Cardiac septum (tissue), 1 donor: ENCODE measurements at places on chromosomes 1 and 21. TPM values are rescaled to one million over a fixed set of nuclear protein-coding genes. Genes with fewer than 3 reads are reported as not detected.

- no peak for DNase-seq
Observed at GRCh38 chr1:190739926-190740325, 262.3 kb upstream of the BRINP3 start.

- peak; percentile 88 for DNase-seq
Observed at GRCh38 chr1:15948595-15949452, 27.1 kb downstream of the ZBTB17 start.

DNA sequence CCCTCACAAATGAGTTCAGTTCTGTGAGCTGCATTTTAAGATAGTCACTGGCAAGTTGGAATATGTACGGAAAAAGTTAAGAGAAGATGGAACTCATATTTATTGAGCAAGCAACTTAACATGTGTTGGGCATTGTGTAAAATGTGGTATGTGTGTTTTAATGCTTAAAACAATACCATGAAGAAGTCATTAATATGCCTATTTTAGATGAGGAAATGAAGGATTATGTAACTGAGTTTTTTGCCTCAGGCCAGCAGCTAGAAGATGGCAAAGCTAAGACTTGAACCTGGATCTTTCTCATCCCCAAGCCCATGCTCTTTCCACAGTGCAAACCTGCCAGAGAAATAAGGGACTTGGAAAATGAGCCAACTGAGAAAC lies 48.9 kb downstream of the SPATA46 start:
- DNase-seq, result no peak

- DNase-seq, result no peak
Observed at GRCh38 chr1:17562375-17562774, 22.9 kb downstream of the ARHGEF10L start.

GRCh38 chr1:156086256-156086662 lies 4.0 kb upstream of the MEX3A start:
- DNase-seq, result no peak

Gene WNT2B
- total RNA-seq, result 5.7 TPM

- no peak for DNase-seq
Observed at GRCh38 chr21:30232011-30232410, 16.1 kb upstream of the CLDN8 start.

DNA sequence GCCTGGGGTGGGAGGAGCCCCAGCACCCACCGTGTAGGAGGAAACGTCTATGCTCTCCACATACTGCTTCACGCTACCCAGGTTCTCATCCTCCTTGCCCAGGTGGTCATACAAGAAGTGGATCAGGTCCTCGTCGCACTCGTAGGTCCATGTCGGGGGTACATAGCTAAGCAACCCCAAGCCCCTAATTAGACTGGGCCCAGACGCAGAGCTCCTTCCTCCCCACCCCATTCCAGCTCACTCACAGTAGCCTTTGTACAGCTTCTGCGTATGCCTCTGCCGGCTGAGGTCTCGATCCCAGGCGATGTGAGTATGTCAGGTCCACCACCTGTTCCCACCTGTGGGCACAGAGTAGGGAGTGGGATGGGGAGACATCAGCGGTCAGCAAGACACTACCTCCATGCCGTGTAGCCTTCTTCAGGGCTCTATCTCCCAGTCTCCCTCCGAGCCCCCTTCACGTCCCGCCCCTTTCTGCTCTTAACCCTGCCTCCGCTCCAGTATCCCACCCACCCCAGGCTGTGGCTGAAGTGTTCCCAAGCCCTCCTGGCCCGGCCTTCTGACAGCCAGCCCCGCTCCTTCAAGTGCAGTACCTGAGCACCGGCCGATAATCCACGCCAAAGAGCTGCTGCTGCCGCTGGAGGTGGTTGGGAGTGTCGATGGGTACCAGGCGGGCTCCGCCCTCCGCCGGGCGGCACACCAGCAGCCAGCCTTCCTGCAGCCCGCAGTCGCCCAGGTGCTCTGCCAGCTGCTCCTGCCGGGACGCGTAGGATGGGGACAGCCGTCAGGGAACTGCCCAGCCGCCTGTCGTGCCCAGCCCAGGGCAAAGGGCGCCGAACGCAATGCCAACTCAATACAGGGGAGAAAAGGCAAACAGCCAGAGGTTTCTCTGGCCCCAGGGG lies 919 bp downstream of the HECTD3 start:
- DNase-seq, result no peak

- no peak for DNase-seq
Observed at GRCh38 chr1:156063997-156064285, 3.0 kb downstream of the RAB25 start.

DNA sequence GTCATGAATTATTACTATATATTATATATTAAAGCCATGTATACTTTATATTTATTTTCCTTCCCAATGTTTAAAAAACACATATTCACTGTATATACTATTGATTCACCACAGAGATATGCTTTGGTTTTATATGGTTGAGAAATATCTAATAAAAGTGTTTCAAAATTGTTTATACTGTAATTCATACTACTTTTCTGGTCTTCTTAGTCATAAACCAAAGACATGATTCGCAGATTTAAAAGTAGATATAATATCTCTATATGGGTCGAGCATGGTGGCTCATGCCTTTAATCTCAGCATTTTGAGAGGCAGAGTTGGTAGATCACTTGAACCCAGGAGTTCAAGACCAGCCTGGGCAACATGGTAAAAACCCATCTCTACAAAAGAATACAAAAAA lies 738.4 kb downstream of the USP25 start:
- DNase-seq, result no peak

DNA sequence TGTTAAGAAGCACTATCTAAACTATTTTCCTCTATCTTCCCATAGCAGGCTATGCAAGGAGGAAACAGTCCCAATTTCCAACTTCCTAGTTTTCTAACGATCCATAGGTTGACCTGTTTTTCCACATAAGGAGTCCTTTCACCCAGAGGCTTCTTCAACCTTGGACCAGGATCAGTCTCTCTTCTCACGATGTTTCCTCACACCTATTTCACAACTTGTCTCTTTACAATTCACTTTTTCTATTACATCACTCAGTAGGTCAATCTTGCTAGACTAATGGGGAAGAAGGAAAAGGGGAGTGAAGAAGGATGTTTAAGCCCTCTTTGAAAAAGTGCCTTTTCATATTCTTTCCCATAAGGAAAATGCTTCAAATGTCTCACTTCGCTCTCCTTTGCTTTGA lies 15.9 kb downstream of the PALMD start:
- no peak for DNase-seq

- no peak for DNase-seq
Observed at GRCh38 chr1:168535536-168535935, 8.3 kb downstream of the XCL2 start.

DNA sequence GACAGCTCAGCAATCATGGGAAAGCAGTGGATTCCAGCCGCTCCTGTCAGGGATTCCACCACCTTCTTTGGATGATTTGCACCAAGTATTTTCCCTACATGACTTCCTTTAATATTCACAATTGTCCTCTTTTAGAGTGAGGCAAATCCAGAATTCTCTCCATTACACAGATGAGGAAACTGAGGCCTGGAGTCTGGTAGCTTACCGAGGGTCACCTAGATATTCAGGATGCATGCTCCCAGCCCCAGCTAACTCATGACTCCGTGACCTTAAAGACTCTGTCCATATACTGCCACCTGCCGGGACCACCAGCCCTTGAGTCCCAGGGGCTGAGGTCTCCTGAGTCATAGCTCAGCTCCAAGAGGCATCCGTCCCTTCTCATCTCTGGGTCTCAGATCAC lies 80.6 kb downstream of the CAPZB start:
- no peak for DNase-seq

Gene PIGC
- total RNA-seq, result 11.5 TPM

Gene GPR157
- 23.0 TPM for total RNA-seq

Gene CAMSAP2
- 37.9 TPM for total RNA-seq

- DNase-seq, result no peak
Observed at GRCh38 chr1:68974447-68974846, 477.6 kb upstream of the DEPDC1 start.

Gene LCE2C
- not detected for total RNA-seq

DNA sequence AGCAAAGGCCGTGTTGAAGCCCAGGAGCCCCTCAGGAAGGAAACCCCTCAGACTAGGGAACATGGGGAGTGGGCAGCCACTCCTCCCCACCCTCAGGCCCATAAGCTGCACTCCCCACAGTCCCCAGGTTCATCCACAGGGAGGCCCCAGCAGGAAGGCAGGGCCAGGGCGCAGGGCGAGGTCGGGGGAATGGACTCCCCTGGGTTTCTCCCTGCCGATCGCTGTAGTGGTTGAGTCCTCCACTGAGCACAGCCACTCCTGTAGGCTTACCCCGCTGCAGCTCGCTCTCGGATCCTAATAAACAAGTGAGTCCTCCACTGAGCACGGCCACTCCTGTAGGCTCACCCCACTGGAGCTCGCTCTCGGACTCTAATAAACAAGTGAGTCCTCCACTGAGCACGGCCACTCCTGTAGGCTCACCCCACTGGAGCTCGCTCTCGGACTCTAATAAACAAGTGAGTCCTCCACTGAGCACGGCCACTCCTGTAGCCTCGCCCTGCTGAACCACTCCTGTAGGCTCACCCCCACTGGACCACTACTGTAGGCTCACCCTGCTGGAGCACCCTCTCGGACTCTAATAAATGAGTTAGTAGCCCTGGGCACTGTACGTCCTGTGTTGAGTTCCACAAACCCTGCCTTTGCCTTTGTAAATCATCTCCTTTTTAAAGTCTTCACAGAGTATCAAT lies 16.2 kb upstream of the COL18A1 start:
- DNase-seq, result peak; percentile 27

DNA sequence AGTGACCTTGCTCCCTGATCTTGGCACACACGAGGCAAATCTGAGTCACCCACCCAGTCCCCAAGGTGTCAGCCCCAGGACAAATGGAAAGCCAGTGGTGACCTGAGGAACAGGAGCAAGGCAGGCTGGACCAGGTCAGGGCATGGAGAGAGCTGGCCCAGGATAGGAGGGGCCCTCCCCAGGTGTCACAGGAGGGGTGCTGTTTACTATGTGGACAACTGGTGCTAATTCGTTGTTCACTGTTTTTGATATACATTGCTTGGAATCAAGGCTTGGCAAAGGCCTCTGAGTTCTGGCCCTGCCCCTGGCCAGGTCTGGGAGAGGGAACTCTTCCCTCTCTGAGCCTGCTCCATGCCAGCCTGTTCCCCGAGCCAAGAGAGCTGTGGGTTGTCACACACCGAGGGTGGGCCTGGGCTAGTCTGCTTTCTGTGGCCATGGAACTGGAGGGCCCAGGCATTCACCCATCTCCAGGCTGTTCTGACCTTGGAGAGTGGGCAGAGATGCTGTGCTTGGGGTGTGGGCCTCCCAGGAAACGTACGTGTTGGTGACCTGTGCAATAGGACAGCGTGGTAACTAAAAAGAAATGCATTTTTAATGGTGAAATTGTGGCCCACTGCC lies 41.8 kb downstream of the CRYAA start:
- no peak for DNase-seq

Gene XCL2
- not detected for total RNA-seq

GRCh38 chr1:16215882-16216753 lies 3.7 kb upstream of the ARHGEF19 start:
- peak; percentile 86 for DNase-seq

GRCh38 chr21:36347278-36347961 lies 27.4 kb downstream of the MORC3 start:
- DNase-seq, result no peak

DNA sequence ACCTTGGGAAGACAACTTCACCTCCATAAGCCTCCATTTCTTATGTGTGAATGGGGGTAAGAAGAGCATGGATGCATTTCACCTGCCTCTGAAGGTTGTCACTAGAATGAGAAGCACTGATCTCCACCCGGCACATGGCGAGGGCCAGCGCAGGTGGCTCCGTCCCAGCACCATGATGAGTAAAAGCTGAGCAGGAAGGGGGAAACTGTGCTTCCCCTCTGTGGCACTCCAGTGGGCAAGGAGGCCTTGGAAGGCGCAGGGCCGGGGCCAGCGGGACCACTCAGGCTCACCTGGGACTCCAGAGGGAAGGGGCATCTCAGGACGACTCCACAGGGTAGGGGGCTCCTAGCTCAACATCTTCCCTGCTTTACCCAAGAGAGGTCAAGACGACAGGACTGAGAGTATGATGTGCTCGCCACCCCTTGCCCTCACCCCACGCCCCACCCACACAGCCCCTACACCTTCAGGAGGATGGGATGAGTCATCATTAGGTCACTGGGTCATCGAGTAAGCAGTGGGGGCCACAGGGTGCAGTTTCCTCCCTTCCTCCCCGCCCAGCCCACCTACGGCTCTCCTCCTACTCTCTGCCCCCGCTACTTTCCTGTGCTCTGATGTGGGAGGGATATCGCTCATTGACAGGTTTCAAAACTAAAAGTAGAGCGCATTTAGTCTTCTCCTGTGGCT lies 112.1 kb downstream of the HIVEP3 start:
- DNase-seq, result no peak

DNA sequence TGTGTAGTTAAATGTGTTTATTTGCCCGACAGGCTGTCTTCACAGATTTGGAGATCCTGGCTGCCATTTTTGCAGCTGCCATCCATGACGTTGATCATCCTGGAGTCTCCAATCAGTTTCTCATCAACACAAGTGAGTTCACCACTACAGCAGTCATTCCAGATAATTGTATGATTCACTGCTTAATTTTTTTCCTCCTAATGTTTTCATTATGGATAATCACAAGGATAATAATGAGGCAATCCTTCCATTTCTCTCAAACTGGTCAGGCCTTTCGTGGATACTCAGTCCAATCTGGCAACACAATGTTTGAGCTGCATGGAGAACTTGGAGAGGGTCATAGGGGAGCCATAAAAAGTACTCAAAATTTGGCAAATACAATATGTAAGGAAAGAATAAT lies 168.3 kb upstream of the SGIP1 start:
- DNase-seq, result no peak

GRCh38 chr1:186775881-186776560 lies 52.7 kb upstream of the PLA2G4A start:
- no peak for DNase-seq

DNA sequence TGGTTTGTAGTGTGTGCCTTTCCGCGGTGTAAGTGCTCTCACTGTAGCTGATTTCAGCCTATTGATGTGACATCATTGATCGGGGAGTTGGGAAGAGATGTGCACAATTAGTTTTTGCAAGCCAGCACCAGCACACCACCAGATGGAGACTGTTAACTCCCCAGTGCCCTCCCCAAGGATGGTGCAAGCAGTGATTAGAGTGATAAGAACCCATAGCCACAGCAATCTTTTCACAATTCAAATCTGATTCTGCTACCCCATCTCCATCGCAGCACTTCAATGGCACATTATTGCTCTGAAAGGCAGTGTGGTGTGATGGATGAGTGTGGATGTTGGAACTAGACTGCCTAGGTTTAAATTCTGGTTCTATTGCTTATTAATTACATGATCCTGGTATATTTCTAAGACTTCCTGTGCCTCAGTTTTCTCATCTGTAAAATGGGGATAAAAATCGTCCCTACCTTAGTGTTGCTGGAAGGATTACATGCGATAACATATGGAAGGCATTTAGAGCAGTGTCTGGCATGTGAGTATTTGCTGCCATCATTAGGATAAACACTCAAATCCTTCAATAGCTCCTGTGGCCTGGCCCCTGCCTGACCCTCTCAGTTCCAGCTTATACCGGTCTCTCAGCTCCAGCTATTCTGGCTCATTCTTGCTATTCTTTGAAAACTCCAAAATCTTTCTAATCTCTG lies 6.7 kb downstream of the CSF3R start:
- DNase-seq, result no peak

GRCh38 chr1:184255560-184255959 lies 131.3 kb upstream of the C1orf21 start:
- no peak for DNase-seq

Gene RGS5
- total RNA-seq, result 223 TPM

Gene SPAG17
- total RNA-seq, result not detected
